ENCODE measurements at places on chromosomes 4 and X.

DNA sequence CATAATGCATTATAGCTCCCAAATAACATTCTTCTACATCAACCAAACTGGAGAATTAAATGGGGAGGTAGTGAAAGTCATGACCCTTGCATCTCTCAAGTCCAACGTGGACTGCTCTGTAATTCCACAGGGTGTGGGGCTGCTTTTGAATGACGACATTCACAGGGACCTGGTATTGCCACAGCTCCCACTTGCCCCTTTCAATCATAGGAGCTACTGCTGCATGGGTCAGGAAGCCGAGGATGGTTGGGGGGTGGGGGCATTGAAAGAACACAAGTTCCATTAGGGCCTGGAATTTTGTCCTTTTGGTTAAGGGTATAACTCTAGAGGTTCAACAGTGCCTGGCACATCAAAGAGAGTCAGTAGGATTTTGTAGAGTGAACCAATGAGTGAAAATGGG, 7.4 kb upstream of the CT55 start:
- no peak for DNase-seq

GRCh38 chr4:63619771-63620170, 789.5 kb downstream of the TECRL start:
- DNase-seq: no peak

GRCh38 chrX:8548446-8548845, 83.8 kb downstream of the VCX3B start:
- DNase-seq: no peak

GRCh38 chr4:98996765-98997068, 1.2 kb downstream of the METAP1 start:
- no peak for DNase-seq

DNA sequence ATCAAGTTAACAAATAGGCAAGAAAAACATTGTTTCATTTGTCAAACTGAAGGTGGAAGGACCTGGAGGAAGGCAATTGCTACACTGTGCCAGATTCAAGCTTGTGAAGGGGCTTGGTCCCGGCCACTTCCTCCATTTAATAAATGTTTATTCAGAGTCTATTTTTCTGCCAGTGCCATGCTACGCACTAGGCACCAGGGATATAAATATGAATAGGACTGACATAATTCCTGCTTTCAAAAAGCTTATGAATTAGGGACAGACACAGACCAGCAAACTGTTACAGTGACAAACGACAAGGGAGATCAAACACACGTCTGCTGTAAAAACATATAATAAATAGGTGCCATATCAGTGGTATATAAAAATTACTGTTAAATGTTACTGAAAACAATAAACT, 571 bp downstream of the TLR6 start:
- no peak for DNase-seq

- no peak for DNase-seq
Measured at GRCh38 chr4:111362941-111363361, 740.1 kb upstream of the PITX2 start.

DNA sequence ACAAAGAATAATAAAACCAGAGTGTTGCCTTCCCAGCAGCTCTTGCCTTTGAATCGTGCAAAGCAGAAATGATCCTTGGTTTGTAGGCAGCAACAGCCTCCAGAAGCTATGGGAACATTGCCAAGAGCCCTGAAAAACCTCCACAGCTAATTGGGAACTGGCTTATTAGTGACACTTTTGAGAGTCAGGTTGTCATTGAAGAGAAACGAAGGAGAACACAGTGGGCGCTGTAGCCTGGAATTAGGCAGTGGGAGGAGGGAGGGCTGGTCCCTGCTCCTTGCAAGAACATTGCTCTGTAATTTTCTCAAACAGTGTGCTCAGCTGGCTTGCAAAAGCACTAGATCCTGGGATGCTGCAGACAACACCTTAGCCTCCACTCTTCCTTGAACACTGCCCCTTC, 331.5 kb upstream of the EMCN start:
- no peak for DNase-seq

DNA sequence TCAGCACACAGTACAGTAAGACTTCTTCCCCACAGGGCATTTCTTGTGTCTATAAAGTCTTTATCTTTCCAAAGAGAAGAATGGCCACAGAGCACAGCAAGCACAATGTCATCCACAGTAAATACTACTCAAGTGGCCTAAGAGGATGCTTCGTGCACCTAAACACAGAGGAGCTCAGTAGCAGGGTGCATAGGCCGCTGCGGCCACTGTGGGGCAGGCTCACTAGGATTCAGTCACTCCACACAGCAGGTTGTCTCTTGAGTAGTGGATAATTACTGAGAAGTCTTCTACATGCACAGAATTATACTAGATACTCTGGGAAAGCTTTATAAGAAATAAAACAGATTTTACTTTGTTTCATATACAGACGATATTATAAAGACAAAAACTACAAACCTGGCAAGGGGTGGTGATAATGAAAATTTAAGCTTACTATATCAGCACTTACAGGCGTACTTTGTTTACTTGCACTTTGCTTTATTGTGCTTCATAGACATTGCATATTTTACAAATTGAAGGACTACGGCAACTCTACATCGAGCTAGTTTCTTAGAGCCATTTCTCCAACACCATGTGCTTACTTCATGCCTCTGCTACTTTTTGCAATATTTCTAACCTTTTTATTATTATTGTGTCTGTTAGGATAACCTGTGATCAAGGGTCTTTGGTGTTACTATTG, 78.5 kb downstream of the PRDM5 start:
- DNase-seq: no peak

DNA sequence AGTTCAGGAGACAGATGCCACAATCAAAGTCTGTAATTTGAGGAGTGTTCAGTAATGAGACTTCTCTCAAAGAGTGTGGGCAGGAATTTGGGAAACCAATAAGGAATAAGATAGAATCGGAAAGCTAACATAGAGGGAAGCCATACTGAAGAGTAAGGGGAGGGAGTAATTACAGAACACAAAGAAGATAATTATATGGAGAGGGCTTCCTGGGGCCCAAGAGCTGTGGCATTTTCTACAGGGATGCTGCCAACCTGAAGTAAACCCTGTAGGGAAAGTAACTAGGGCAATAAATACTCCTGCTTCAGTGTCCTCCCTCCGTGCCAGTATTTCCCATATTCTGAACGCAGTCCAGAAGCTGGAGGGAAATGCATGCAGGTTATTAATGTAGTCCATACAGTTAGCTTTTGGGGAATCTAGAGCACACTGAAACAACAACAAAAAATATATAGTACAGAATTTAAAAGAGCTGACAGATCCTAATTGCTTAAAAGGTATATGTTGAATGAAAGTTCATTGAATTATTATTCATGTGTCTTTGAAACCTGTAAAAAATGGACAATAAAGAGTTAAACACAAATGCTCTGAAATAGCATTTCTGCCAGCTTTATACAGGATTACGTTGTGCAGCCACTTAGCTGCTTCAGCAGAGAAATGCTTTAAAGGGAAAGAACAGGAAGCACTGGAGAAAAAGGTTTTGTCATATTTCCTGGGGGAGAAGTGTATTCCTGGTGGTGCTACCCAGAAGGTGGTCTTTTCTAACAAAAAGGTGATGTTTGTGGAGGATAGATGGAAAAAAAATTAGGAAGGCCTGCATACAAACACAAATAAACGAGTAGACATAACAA, 48.0 kb downstream of the CXXC4 start:
- no peak for DNase-seq

DNA sequence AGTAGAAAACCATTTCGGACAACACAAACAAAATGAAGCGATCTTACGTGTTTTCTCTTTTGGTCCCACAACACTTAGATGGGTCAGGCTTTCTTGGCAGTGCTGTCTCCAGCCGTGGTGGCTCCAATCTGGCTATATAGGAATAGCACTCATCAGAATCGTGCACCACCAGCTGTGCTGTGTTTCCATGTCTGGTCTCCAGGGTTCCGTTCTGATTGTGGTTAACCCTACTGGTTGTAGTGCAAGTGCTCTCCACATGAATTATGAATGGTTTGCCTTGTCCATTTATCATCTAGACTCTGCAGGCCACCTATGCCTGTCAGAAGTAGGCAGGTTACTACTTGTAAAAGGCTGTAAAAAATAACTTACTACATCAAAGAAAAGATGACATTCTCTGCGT, 536.3 kb downstream of the IQCM start:
- no peak for DNase-seq

GRCh38 chr4:140247237-140247636, 93.3 kb upstream of the MAML3 start:
- DNase-seq: no peak

GRCh38 chrX:1416327-1416784, 24.4 kb upstream of the SLC25A6 start:
- DNase-seq: no peak

- DNase-seq: no peak
Measured at GRCh38 chr4:115454228-115454627, 340.8 kb upstream of the NDST4 start.

DNA sequence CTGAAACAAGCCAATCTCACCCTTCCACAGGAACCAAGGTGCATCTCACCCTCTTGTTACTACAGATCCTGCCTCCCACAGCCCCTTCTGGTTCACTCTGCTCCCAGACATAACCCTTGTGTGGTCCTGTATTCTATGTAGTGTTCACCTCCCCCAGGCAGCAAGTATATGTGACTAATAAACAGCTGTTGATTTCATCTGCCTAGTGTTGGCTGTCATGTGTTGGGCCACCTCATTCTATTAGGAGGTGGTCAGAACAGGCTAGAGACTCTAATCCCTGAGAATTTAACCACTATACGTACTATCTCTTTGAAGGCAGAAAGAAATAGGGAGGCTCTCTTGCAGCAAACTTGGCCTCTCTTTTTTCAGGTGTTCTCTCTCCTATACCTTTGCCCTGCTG, 134.3 kb upstream of the RPL34 start:
- no peak for DNase-seq

DNA sequence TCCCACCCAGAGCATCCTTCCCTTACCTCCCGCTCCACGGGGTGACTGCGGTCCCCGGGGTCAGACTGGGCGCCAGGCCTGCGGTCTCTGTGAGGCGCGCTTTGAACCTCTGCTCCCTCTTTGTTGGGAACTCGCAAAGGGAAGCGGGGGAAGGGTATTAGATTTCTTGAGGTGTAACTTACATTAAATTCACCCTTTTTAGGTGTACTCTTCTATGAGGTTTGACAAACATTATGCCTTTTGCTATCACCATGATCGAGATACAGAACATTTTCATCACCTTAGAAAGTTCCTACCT, 569 bp downstream of the DCK start:
- DNase-seq: no peak

DNA sequence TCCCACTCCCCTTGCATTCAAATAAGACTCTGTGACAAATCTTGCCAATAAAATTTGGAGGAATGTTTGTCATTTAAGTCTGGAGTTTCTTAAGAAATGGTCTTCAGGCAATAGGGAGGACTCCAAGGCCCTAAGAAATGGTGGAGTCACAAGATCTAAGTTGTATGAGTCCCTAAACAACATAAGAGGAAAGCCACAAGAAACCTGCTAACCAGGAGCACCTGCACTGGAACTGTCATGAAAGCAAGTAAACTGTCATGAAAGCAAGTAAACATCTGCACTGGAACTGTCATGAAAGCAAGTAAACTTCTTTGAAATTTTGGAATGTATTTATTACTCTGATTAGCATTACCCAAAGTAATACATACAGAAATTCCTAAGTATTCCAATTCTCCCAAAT, 3.5 kb downstream of the CNOT6L start:
- DNase-seq: no peak

- DNase-seq: no peak
Measured at GRCh38 chrX:136220540-136220939, 30.7 kb downstream of the MAP7D3 start.

DNA sequence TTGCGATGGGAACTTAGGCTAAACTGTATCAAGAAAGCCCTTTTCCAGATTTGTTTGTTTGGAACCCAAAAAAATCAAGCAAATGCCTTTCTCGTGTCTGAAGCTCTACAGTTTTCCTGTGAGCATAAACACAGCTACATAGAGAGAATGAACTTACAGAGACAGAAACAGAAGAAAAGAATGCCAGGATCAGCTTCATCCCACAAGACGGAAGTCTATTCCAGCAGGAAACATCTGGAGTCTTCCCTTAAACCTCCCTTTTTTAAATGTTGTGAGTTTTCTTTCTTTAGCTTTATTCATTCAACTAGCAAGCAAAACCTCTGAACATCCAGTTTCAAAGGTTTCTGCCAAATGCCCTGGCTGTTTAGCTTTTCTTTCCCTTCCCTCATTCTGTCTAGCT, 32.6 kb upstream of the ZFP42 start:
- DNase-seq: no peak

- DNase-seq: no peak
Measured at GRCh38 chr4:76905521-76905920, 7.6 kb upstream of the SOWAHB start.

GRCh38 chr4:162675661-162676060, 491.0 kb downstream of the NAF1 start:
- DNase-seq: no peak

- DNase-seq: no peak
Measured at GRCh38 chr4:101000496-101000895, 346.8 kb downstream of the PPP3CA start.

GRCh38 chr4:71216316-71216959, 122.4 kb upstream of the SLC4A4 start:
- DNase-seq: no peak

GRCh38 chrX:15073313-15073712, 196.6 kb downstream of the ASB9 start:
- DNase-seq: no peak

All from activated CD8-positive, alpha-beta memory T cell treated with anti-CD3 and anti-CD28 coated beads for 48 hours (primary cell).